ELF-1 (cell line): ENCODE measurements at places on chromosomes 16 and 17.

GRCh38 chr17:42402117-42402516 lies 13.9 kb upstream of the STAT3 start:
- DNase-seq, result no peak

DNA sequence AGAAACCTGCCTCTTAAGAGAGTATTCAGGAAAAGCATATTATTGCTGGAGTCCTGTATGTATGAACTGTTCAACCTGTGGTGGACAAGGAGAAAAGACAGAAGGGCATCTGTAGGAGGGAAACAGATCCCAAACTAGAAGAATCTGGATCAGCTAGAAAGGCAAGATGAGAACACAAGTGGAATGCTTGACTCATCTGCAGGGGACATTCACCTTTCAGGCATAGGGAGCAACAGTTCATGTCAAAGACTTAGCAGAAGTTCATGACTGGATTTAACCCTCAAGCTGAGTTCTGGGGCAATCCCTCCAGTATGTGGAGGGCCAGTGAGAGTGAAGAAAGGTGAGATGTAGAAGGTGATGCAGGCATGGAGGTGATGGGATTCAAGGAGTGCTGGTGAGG lies 135.9 kb upstream of the DYNLRB2 start:
- DNase-seq, result no peak

GRCh38 chr17:74758848-74759168 lies 10.4 kb downstream of the NHERF1 start:
- no peak for DNase-seq

GRCh38 chr17:39486242-39486641 lies 25.0 kb downstream of the CDK12 start:
- peak; percentile 37 for DNase-seq

- no peak for DNase-seq
These were observed 66.9 kb downstream of the SOCS1 start for GRCh38 chr16:11188801-11189740.

DNA sequence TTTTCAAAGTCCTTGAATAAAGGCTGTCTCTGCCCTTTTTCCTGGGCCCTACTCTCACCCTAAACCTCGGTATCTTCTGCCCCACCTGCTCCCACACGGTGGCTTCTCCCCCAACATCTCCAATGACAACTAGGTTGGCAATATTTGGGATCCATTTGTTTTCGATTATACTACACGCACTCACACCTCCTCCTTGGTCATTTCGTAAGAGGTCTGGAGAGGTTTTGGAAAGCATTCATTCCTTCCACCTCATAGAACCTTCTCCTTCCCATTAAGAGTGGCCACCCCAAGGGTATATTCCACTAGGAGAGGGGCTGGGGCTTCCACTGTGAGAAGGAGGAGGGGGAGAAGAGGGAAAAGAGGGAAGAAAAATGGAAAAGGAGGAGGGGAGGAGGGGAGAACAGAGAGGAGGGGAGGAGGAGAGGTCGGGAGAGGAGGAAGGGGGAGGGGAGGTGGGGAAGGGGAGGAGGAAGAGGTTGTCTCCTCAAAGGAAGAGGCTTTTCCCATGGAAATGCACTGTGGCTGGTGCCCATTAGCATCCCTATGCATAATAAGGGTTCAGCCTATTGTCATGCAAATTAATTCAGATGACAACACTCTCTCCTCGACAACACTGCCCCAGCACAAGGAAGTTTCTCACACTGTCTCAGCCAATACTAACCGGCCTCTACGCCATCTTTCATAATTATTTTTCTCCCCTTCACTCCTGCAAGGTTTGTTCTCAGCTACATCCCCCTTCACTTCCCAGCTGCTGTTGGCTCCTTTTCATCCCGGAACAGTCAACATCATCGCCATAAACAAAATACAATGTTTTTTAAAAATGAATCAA lies 30.0 kb downstream of the SOX9 start:
- peak; percentile 86 for DNase-seq

DNA sequence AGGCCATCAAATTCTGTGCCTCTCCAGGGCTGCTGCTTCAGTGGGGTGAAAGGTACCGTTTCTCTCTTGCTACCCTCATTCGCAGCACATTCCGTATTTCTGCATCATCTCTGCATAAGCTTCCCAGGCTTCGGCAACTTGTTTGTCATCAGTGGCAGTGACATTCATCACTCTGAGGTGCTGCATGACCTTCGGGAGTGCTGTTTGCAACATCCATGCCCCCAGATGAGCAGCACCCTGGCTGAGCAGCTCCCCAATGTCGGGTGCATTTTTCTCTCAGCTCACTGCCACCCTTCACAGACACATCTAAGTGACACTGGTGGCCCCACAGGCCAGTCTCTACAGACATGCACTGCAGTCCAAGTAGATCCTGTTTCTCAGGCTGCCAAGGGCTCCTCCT lies 3.8 kb downstream of the CREBBP start:
- DNase-seq, result no peak

DNA sequence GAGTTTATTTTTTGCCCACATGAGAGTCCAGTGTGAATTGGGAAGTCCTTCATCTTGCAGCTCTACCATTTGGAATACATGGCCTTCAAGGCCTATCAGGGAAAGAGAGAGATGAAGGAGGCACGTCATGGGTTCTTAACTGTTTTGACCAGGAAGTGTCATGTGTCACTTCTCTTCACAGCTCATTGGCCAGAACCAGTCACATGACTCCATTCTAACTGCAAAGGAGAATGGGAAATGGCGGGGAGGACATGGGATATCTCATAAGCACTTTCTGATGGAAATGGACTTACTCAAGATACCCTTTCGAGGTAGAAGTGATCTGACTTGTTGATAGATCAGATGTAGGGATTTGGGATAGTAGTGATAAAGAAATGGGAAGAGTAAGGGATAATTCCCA lies 57.9 kb upstream of the CES5A start:
- no peak for DNase-seq

GRCh38 chr17:1709971-1710806 lies at the start of gene TLCD2:
TLCD2 (minus strand) TSS chr17:1710377; CDS start chr17:1710242, 135 bp downstream.
- DNase-seq, result peak; percentile 48

DNA sequence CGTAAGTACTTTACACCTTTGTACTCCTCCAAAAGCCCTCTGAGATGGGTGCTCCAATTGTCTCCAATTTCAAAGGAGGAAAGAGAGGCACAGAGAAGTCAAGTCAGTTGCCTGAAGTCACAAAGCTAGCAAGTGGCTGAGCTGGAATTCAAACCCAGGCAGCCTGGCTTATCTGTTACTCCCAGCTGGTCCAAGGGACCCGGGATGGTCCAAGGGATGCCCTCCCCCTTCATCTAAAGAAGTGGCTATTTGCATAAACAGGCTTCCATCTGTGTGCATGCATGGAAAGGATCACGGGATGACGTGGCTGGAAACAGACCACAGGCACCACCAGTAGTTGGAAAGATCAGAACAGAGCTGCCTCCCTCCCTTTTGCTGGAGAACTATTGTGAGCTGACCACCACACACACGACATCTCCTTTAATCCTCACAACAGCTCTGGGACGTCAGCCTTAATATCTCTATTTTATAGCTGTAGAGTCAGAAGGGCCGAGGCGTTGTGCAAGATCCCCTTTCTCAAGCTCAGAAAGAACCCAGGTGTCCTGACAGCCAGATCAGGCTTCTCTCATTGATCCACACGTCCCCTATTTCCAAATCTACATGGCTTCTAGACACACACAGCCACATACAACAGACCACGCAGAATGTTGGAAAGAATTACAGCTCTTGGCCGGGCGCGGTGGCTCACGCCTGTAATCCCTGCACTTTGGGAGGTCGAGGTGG lies 10.9 kb upstream of the COL1A1 start:
- DNase-seq, result peak; percentile 51

- DNase-seq, result no peak
These were observed 48.3 kb downstream of the PITPNM3 start for GRCh38 chr17:6508016-6508415.

DNA sequence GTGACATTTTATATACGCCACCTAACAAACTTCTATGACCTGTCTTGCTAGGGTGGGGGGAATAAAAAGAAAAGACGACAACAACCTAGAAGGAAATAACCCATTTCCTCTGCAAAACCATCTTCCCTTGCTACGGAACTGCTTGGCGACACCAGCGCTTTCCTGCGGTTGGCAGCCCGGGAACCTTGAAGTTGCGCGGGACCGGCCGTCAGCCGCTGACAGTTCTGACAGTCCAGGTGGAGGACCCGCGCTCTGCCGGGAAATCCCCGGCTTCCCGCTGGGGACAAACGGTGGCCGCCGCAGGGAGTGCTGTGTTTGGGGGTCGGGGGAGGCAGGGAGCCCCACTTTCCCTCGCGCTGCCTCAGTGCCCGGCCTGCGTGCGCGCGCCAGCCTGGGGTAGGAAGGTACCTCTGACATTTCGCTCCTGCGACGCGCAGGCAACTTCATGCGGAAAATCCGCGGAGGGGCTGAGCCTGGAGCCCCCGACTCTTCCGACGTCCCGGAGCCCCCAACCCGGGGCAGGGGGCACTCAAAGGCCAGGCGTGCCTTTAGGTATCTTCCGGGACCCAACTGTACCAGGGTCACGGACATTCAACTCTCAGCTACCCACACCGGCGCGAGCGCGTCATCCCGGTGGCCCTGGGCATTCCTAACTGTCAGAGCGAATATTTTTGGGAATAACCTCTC lies 516 bp downstream of the SLC16A6 start:
- DNase-seq, result peak; percentile 51

DNA sequence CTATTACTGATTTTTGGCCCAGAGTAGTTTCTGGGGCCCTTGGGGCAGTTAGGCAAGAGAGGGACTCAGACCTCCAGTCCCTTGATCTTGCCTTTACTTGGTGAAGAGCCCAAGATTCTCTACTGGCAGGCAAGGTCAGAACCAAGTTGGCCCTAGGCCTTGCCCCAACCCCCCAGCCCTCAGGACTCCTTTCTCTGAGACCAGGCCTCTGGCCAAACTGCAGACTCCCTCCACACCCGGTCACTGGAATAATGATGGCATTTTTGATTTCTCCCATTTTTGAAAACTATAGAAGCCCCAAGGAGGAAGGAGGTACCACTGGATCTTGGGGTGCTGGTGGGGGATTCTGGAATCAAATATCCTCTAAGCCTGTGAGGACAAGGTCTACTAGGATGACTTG lies 18.0 kb upstream of the HOXB9 start:
- no peak for DNase-seq

DNA sequence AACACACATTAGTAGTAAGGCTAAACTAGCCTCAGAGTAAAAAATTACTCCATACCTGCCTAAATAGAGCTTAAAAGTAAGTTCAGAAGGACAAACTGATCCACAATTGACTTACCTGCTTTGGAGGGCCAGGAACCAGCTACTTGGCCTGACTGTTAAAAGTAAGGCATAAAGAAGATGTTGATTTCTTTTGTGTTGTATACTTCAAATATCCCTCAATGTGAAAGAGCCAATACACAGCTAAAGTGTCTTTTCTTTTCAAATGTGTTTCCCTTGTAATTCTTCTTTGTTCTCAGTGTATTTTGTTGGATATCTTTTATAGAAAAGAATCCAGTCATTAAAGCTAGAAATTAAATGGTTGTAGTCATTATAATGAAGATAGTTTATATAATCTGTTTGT lies 171.1 kb downstream of the TANC2 start:
- DNase-seq, result no peak

DNA sequence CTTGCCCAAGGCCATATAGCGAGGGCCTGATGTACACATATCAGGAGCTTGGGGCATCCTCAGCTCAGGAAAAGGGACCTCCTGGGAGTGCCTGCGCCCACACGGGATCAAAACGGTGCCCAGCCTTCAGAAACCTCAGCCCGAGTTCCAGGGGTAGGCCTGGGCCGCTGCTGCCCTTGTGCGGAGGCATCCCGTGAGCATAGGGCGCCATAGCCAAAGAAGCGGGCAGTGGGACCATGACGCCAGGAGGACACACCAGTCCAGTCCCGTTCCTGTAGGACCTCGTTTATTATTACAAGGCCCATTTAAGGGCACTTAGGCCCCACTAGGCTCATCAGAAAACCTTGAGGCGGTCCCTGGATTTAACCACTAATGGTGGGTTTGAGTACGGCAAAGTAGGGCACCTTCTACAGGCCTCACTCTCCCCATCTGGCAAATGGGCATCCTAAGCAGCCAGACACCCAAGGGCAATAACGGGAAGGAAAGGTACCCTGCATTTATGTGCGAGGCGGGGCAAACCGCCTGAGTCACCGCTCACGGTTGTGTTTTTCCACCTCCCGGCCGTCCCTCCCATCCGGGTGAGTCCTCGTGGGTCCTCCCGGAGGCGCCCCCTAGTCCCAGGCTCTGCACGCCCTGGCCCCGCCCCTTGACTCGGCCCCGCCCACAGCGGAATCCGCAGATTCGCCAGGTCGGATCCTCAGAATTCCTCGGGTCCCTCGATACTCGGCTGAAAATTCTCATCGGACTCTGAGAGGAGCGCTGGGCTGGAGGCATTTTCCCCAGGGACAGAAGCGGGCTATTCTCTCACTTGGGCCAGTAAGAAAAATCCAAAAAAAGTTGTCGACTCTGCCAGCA lies 726 bp upstream of the SETD1A start:
- peak; percentile 85 for DNase-seq

DNA sequence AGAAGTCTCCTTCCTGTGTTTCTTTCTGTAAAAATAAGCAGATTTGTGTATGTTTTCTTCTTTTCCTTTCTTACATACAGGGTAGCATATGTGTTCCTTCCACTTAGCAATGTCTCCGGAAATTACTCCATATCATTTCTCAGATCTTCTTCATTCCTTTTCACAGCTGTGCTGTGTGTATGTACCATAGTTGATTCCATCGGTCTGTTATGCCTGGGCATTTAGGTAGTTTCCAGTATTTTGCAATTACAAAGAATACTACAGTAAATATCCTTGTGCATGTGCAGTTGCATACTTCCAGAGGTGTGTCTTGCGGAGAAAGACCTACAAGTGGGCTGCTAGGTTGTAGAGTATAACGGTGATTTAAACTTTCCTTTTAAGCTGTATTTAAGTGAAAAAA lies 69.8 kb downstream of the CLEC16A start:
- no peak for DNase-seq

- DNase-seq, result no peak
These were observed 1013.8 kb upstream of the EEF2KMT start for GRCh38 chr16:6111390-6111789.

DNA sequence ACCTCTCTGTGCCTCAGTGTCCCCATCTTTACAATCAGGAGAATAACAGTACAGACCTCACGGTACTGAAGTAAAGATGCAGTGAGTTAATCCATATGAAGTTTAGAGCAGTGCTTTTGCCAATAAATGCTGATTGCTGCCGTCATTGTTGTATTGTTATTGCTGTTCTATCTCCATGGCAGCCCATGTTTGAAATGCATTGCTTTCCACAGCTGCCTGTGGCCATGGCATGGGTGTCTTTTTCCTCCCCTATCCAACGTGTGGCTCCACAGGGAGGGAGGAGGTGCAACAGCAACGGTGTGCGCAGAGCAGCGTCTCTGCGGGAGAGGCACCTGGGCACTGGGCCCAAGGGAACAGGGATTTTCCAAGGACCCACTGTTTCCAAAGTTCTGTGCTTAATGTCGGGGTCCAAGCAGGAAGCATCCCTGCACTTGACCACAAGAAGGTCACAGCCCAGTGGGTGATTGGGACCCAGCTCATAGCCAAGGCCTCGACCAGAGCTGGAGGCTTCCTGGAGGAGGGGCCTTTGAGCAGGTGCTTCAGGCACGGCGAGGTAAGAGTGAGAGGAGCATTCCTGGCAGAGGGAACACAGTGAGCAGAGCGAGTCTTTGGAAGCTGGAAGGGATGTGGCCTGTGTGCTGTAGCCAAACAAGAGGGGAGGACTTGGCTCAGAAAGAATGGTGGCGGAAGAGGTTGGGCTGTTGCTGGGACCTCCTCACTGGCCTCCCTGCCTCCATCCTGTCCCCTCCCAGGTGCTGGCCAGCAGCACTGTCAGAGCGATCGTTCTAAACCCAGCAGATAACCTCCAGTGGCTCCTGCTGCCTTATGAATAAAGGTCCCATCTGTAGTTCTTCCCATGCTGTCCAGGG lies 3.9 kb downstream of the RAI1 start:
- DNase-seq, result no peak
